Activated CD8-positive, alpha-beta T cell treated with anti-CD3 and anti-CD28 coated beads for 36 hours (primary cell): ENCODE measurements at places on chromosomes 16 and 17. TPM values are rescaled to one million over a fixed set of nuclear protein-coding genes. Genes with fewer than 3 reads are reported as not detected.

- no peak for DNase-seq
- H3K27me3 ChIP-seq: no peaks in the 10 kb centered on the region
- H3K36me3 ChIP-seq: peaks cover 18% of the 10 kb centered on the region
- H3K4me1 ChIP-seq: peaks cover 16% of the 10 kb centered on the region
- no peak overlapping the region for H3K4me3 ChIP-seq
Observed at GRCh38 chr17:1431631-1432104, 24.4 kb downstream of the CRK start.

GRCh38 chr16:64094992-64095634 lies 1026.8 kb downstream of the CDH11 start:
- no peak overlapping the region for H3K4me3 ChIP-seq
- H3K27me3 ChIP-seq: no peaks in the 10 kb centered on the region
- H3K36me3 ChIP-seq: no peaks in the 10 kb centered on the region
- H3K27ac ChIP-seq: no peak overlapping the region
- DNase-seq: no peak
- no peaks in the 10 kb centered on the region for H3K4me1 ChIP-seq

- no peaks in the 10 kb centered on the region for H3K27me3 ChIP-seq
- H3K4me3 ChIP-seq: no peak overlapping the region
- no peak for DNase-seq
- H3K4me1 ChIP-seq: peaks cover 16% of the 10 kb centered on the region
- H3K27ac ChIP-seq: no peak overlapping the region
Observed at GRCh38 chr17:57584050-57584551, 161.0 kb downstream of the CCDC182 start.

DNA sequence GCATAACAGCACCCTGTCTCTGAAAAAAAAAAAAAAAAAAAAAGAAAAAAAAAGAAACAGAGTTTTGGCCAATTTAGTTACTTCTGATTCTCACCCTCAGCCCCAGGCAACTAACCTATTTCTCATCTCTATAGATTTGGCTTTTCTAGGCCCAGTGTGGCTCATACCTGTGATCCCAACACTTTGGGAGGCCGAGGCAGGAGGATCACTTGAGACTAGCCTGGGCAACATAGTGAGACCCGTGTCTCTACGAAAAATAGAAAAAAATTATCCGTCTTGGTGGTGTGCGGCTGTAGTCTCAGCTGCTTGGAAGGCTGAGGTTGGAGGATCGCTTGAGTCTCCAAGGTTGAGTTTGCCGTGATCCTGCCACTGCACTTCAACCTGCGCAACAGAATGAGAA lies 8.7 kb downstream of the RPS6KB1 start:
- peaks cover 39% of the 10 kb centered on the region for H3K4me1 ChIP-seq
- H3K27me3 ChIP-seq: no peaks in the 10 kb centered on the region
- no peak for DNase-seq
- H3K36me3 ChIP-seq: peaks cover 22% of the 10 kb centered on the region

GRCh38 chr16:2691491-2692248 lies 9.3 kb downstream of the KCTD5 start:
- no peak overlapping the region for H3K4me3 ChIP-seq
- peaks cover 2% of the 10 kb centered on the region for H3K36me3 ChIP-seq
- peaks cover 17% of the 10 kb centered on the region for H3K4me1 ChIP-seq
- no peaks in the 10 kb centered on the region for H3K27me3 ChIP-seq
- DNase-seq: no peak

DNA sequence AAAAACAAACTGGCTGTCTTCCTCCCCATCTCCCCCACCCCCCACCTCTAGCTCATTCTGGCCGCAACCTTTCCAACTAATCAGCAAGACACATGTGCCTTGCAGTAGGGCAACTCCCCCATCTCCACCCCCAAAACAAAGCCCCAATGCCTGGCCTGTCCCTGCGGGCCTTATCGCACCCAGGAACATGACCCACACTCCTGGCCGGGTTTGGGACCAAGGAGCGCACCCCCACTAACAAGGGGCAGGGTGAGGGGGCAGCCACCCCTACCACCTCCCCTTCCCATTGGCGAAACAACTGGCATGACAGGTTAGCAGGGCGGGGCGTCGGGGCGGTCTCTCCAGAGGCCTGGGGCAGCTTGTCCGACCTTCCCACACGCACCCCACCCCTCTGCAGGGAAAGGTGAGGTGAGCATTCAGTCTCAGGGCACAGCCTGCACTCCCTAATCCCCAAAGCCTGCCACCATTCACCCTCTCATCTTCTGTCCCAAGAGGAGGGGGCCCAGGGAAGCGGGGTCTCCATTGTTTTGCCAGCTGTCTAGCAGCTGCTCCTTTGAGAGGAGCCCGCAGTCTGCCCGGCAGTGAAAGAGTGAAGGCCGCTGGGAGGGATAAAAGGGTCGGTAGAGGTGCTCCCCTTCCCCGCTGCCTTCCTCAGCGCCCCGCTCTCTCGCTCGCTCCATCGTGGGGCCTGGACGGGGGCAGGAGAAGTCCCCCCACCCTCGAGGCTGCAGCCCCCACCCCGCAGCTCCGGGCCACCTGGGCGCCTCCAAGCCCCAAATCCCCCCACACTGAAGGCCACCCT lies 765 bp downstream of the MYO18A start:
- DNase-seq: no peak
- H3K27me3 ChIP-seq: no peaks in the 10 kb centered on the region
- H3K4me1 ChIP-seq: peaks cover 31% of the 10 kb centered on the region

DNA sequence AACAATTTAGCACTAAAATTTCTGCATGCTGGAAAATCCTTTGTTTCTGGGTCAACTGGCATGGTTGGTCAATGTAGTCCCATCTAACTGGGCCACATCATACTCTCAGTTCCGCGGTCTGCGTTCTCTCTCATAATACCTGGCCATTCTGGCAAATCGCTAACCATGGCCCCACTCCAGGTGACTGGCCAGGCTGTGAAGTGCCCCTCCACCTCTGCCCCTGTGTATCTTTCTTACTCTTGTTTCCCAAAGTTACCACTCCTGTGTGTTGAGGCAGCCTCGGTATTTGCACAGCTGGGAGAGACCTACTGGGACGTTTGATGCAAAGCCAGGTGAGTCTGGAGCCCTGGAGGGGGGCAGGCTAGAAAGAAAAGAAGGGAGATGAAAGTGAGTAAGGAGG lies 2.0 kb upstream of the TMEM238L start:
- no peak for DNase-seq
- H3K4me3 ChIP-seq: no peak overlapping the region
- no peaks in the 10 kb centered on the region for H3K4me1 ChIP-seq
- peaks cover 1% of the 10 kb centered on the region for H3K27me3 ChIP-seq

DNA sequence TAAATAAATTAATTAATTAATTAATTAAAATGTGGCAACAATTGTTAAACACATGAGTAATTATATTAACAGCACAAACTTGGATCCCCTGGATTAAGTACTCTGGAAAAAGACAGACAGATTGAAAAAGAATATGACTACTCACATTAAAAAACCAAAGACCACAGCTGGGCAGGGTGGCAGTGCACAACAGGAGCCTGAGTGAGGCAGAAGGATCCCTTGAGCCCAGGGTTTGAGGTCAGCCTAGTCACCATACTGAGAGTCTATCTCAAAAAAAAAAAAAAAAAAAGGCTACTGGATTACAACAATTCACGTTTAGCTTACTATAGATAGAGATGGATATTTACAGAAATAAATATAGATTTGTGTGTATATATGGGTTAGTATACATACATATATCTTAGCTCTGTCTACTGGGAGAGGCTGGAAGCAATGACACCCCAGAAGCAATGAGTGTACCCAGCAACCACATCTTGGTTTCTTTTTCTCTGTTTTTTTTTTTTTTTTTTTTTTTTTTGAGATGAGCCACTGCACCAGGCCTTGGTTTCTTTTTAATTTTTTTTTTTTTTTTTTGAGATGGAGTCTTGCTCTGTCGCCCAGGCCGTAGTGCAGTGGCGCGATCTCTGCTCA lies 10.6 kb upstream of the SUZ12 start:
- no peaks in the 10 kb centered on the region for H3K27me3 ChIP-seq
- DNase-seq: peak; percentile 41
- H3K27ac ChIP-seq: no peak overlapping the region
- H3K4me1 ChIP-seq: no peaks in the 10 kb centered on the region

DNA sequence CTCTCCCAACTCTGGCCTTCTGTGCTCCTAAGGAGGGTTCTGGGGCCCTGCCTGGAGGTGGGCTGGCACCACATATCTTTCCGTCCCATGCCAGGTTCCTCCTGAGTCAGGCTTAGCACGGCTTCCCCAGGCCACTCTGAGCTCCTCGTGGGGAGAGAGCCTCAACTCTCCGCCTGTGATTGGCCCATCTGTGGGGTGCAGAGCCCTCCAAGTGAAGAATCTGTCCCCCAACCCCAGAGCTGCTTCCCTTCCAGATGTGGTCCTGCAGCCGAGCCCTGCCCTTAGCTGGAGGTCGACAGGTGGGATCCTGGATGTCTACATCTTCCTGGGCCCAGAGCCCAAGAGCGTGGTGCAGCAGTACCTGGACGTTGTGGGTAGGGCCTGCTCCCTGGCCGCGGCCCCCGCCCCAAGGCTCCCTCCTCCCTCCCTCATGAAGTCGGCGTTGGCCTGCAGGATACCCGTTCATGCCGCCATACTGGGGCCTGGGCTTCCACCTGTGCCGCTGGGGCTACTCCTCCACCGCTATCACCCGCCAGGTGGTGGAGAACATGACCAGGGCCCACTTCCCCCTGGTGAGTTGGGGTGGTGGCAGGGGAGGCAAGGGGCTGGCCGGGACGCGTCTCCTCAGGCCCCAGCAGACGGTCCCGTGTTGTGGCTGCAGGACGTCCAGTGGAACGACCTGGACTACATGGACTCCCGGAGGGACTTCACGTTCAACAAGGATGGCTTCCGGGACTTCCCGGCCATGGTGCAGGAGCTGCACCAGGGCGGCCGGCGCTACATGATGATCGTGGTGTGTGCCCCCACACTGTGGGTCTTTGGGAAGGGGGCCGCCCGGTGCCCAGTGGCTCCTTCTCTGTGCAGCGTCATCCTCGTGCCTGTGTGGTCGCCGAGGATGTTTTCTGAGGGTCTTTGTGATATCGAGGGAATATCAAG lies 6.9 kb downstream of the GAA start:
- no peak overlapping the region for H3K4me3 ChIP-seq
- H3K27me3 ChIP-seq: no peaks in the 10 kb centered on the region
- no peak for DNase-seq
- H3K27ac ChIP-seq: no peak overlapping the region
- no peaks in the 10 kb centered on the region for H3K36me3 ChIP-seq

- H3K4me3 ChIP-seq: no peak overlapping the region
- H3K27ac ChIP-seq: peak overlapping the region; percentile 75
- no peaks in the 10 kb centered on the region for H3K27me3 ChIP-seq
- H3K36me3 ChIP-seq: no peaks in the 10 kb centered on the region
- H3K4me1 ChIP-seq: peaks cover 31% of the 10 kb centered on the region
Observed at GRCh38 chr16:3094289-3095027, 4.6 kb downstream of the ZSCAN10 start.

- no peaks in the 10 kb centered on the region for H3K27me3 ChIP-seq
- H3K4me1 ChIP-seq: peaks cover 45% of the 10 kb centered on the region
- no peak overlapping the region for H3K27ac ChIP-seq
- H3K36me3 ChIP-seq: peaks cover 63% of the 10 kb centered on the region
Observed at GRCh38 chr17:32357615-32358014, 7.7 kb downstream of the ZNF207 start.

DNA sequence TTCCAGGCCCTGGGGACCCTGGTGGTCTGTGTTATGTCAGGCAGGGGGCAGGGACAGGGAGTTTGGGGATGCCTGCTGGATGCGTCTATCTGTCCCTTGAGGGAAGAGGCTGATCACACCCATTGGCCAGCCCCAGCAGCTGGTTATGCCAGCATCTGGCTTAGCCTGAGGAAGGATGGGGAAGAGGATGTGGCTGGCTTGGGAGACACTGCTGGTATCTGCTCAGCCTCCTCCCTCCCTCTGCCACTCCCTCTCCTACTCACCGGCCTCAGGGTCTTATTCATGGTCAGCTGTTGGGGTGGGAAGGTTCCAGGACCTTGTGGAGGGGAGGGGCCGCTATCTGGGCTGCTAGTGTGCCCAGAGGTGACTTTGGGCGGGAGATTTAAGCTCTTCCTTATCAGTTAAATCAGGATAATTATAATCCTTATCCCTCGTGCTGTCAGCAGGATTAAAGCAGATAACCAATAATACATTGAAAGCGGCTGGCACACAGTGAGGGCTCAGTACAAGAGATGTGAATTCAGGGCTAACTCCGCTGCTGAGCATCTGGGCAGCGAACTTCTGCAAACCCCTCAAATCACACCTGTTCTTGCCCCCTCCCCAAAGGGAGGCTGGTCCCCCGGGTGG lies 36.0 kb upstream of the MLKL start:
- no peaks in the 10 kb centered on the region for H3K4me1 ChIP-seq
- no peak overlapping the region for H3K27ac ChIP-seq
- no peak overlapping the region for H3K4me3 ChIP-seq
- DNase-seq: no peak
- no peaks in the 10 kb centered on the region for H3K36me3 ChIP-seq

GRCh38 chr17:4477255-4477791 lies 21.4 kb upstream of the SPNS2 start:
- H3K4me3 ChIP-seq: no peak overlapping the region
- peak; percentile 35 for DNase-seq
- H3K27me3 ChIP-seq: no peaks in the 10 kb centered on the region
- no peaks in the 10 kb centered on the region for H3K36me3 ChIP-seq
- no peak overlapping the region for H3K27ac ChIP-seq
- peaks cover 30% of the 10 kb centered on the region for H3K4me1 ChIP-seq

GRCh38 chr16:58063377-58064076 lies 38.0 kb downstream of the MMP15 start:
- no peak overlapping the region for H3K4me3 ChIP-seq
- H3K27me3 ChIP-seq: no peaks in the 10 kb centered on the region
- H3K27ac ChIP-seq: no peak overlapping the region
- H3K36me3 ChIP-seq: no peaks in the 10 kb centered on the region

DNA sequence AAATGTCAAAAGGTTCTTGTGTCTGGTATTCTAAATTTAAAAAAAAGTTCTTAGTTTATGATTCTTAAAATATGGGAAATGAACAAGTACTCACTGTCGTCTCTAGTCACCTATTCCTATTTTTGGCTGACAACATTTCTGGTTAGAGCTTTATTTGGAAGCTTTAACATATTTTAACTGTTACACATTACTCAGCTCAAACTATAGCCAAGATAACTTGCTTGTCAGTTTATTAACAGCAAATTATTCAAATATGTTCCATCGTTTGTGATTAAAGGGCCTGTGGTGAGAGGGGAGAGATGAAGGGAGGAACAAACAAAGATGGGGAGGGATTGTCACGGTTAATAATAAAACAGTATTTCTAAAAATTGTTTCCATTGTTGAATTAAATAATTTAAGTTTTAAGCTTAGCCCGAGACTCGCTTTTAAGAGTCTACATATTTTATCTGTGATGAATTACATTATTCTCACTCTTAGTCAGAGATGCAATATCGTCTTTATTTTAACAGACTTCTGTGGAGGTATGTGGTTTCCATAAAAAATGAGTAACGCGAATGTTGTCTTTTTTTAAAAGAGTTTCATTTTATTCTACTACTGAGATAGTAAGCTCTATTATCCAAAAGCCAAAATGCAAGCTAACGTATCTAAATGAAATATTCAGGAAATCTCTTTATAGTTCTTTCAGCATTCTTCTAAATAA lies 321.9 kb upstream of the PMFBP1 start:
- H3K4me1 ChIP-seq: no peaks in the 10 kb centered on the region
- DNase-seq: no peak
- no peaks in the 10 kb centered on the region for H3K36me3 ChIP-seq
- no peak overlapping the region for H3K27ac ChIP-seq
- no peak overlapping the region for H3K4me3 ChIP-seq
- H3K27me3 ChIP-seq: no peaks in the 10 kb centered on the region

The TSPOAP1 gene
- total RNA-seq: 24.1 TPM

The ADAM11 gene
- total RNA-seq: 0.27 TPM

The ENPP7 gene
- 0.16 TPM for total RNA-seq

The RCVRN gene
- not detected for total RNA-seq

The ELMO3 gene
- total RNA-seq: 5.0 TPM

The ABCA9 gene
- not detected for total RNA-seq

The SOCS1 gene
- 75.7 TPM for total RNA-seq

The MYL11 gene
- 1.2 TPM for total RNA-seq

The TPSD1 gene
- not detected for total RNA-seq

The MT4 gene
- not detected for total RNA-seq
